ENCODE measurements at places on chromosomes 11 and 22. TPM values are rescaled to one million over a fixed set of nuclear protein-coding genes. Genes with fewer than 3 reads are reported as not detected.

The OR52N5 gene
- not detected for total RNA-seq

- no peak overlapping the region for H3K4me3 ChIP-seq
- no peaks in the 10 kb centered on the region for H3K36me3 ChIP-seq
- H3K27ac ChIP-seq, result no peak overlapping the region
- DNase-seq, result no peak
- no peaks in the 10 kb centered on the region for H3K4me1 ChIP-seq
These were observed 211.7 kb downstream of the NTM start for GRCh38 chr11:131582021-131582525.

DNA sequence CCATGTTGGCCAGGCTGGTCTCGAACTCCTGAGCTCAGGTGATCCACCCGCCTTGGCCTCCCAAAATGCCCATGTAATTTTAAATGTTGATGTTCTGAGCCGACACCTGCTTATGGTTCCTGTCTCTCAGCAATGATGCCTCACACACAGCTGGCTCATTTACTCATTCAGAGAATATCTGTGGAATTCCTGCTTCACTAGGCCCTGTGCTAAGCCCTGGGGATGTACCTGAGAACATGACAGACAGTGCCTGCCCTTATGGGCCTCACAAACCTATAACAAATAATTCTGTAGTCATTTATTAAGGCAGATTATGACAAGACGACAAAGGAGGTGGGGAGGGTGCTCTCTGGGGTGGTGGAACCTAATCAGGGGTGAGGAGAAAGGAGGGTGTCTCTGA lies 93.7 kb downstream of the PRR5L start:
- H3K27ac ChIP-seq, result peak overlapping the region; percentile 72
- no peaks in the 10 kb centered on the region for H3K27me3 ChIP-seq
- H3K4me3 ChIP-seq, result peak overlapping the region; percentile 21
- no peak for DNase-seq
- H3K4me1 ChIP-seq, result peaks cover 71% of the 10 kb centered on the region
- H3K36me3 ChIP-seq, result peaks cover 52% of the 10 kb centered on the region

The MISFA gene
- total RNA-seq, result 3.5 TPM

DNA sequence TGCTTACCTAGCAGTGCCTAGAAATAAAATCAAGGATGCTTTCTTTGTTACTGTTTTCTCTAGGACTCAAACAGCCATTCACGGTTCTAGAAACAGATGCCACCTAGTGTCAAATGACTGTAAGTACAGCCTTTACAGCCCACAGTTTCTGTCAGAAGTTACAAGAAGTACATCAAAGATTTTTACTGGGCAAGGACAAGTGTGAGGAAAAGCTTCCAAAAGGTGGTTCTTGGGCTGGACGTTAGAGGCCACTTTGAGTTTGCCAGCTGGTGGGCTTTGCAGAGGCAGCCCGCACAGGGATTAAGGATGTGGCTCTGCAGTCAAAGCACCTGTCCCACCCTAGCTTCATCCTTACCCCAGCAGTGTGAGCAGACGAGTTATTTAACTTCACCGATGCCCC lies 6.9 kb downstream of the KMT5B start:
- no peaks in the 10 kb centered on the region for H3K36me3 ChIP-seq
- DNase-seq, result peak; percentile 82
- H3K27ac ChIP-seq, result no peak overlapping the region
- H3K27me3 ChIP-seq, result no peaks in the 10 kb centered on the region

Measured in activated CD4-positive, alpha-beta T cell treated with anti-CD3 and anti-CD28 coated beads, Interleukin-2, amount 10 ng/mL, durations not matched to agents 24 days and 14 days (primary cell).